ENCODE measurements at places on chromosomes 12 and 14. TPM values are rescaled to one million over a fixed set of nuclear protein-coding genes. Genes with fewer than 3 reads are reported as not detected.

DNA sequence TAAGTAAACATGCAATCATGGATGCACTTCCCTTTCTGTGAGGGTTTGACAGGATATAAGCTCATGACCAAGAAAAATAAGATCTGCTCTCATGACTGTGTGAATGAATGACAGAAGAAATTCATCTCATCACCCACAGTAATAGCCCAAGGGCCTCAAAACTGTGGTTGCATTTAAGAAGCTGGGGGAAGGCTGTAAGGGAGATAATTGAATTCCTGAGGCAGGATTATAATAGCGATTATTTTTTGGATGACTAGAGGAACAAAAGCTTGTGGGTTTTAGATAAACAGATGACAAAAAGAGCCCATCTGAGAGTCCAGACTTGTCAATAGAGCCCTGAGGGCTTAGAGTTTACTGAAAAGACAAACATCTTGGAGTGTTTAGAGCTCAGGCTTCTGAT, 161.2 kb downstream of the NTF3 start:
- no peak for DNase-seq

DNA sequence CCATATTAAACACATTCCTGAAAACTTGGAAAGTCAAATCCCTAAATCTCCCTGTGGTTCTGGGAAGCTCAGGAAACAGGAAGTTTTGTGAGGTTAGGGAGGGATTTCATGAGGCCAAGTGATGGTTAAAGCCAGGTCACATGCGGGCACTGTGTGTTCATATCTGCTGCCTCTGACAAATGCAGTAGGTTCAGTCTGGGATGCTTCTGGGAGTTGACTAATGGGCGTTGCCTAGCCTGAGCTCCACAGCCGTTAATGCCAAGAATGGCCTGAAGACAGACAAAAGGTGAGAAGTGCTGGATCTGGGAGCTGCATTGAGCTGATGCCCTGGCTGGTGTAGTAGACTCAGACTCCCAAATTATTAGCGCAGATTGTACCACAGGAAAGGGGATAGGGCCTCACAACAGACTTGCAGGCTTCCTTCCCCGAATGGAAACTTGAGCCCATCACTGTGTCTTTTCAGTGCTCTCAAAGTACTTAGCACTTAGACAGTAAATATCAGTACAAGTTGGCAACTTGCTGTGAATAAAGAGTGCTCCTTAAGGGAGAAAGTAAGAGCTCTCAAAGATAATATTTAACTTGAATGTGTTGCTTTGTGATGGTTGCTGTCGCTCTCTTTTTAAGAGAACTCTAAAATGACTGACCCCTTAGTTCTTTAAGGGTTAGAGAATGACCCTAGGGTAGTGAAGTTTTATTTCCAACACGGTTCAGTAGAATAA, 17.3 kb downstream of the GSG1 start:
- DNase-seq = no peak

GRCh38 chr12:65961190-65962035, 137.1 kb downstream of the HMGA2 start:
- no peak for DNase-seq

DNA sequence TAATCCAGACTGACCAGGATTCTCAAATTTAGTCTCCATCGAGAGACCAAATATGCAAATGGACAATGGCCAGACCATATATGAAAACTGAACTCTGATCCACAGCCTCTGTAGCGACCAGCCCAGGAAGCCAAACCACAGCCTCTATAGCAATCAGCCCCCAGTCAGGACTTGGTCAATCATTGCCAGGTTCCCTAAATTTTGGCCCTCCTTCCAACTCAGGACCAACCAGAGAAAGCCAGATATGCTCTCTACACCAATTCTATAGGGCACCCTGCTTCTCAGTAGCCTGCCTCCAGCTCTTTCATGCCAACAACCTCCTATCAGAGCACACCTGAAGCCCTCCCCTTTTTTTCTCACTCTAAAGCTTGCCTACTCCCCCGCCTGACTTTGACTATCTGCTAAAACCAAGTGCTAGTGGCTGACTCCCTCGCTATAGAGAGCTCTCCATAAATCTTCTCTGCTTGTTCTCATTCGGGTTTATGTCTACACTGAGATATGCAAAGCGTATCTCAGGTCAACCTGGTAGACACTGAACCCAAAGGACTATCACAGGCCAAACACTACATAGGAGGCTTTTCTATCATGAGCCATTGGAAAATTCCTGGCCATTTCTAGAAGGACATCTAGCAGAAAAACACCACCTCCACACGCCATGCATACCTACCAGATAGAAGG, 110.5 kb upstream of the FUT8 start:
- no peak for DNase-seq

DNA sequence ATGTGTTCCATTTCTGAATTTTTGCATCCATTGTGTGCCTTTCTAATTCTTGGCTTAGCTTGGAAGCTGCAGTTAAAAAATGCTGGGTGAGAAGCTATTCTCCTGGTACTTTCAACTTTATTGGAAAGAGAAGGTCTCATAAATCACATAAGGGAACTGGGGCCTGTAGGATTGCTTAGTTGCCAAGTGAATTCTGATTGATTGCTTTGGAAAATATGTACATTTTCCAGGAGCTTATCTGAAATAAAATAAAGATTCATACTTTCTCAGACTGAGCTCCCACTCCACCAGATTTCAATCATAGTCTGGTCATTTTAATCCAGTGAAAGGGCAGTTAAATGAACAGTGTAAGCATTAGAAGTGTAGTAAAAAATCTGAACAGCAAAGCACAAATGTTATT, 50.0 kb upstream of the PRICKLE1 start:
- DNase-seq = no peak

Gene KRT79
- not detected for total RNA-seq

Gene PRPH
- total RNA-seq = not detected
